ENCODE measurements at places on chromosomes 4 and X. TPM values are rescaled to one million over a fixed set of nuclear protein-coding genes. Genes with fewer than 3 reads are reported as not detected.

DNA sequence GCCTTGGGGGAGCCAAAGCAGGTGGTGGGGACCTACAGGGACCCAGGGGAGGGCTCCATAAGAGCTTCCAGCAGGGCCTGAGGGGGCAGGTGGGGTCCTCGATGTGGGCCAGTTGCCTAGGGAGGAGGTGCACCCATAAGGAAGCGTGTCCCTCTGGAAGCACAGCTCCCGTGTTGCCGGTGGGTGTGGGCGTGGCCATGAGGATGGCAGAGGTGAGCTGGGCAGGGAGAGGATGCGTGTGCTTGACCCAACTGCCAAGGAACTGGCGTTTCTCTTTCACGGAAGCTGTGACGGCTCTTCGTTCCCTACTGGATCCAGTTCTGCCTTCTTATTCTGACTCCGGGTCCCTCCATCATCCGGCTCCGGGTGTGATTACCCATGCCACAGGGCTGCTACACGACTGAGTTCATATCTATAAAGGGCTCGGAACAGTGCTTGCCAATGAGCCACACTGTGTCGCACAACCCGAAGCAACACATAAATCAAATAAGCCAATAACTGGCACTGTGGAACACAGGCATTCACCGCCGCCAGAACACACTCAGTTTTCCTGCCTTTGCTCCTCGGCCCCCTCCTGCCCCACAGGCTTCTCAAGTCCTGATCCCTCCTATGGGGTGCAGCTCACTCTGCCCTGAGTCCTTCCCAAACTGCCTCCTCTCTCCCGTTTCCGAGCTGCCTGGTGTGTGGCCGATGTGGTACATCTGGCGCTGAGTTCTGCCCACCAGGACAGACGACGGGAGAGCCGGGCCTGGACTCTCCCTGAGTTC, 35.5 kb downstream of the RNF212 start:
- no peaks in the 10 kb centered on the region for H3K36me3 ChIP-seq
- H3K4me1 ChIP-seq: peaks cover 6% of the 10 kb centered on the region
- no peak overlapping the region for H3K4me3 ChIP-seq
- no peak overlapping the region for H3K27ac ChIP-seq
- no peak for DNase-seq
- peaks cover 2% of the 10 kb centered on the region for H3K27me3 ChIP-seq

DNA sequence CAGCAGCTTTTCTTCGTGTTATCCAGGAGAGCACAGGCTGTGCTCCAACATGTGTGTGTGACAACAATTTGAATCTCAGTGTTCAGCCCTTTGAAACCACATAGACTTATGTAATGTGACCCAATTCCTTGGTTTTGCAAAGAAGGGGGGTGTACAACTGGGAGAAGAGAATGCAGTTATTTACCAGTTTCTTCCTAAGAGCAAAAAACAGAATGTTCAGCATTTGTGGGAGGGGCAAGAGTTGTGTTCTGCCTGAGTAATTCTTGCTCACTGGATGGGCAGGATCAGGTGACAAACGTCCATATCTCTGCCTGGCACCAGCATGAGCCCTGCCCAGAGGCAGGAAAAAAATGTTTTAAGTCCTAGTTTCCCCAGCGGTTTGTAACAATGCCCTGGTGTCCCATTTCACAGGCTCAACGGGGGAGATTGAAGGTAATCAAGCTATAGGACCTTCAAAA, 72.0 kb downstream of the PRPS1 start:
- no peak overlapping the region for H3K27ac ChIP-seq
- H3K4me1 ChIP-seq: peaks cover 15% of the 10 kb centered on the region
- H3K27me3 ChIP-seq: no peaks in the 10 kb centered on the region
- no peak overlapping the region for H3K4me3 ChIP-seq
- no peaks in the 10 kb centered on the region for H3K36me3 ChIP-seq

The CXorf65 gene
- 25.3 TPM for total RNA-seq

- H3K36me3 ChIP-seq: peaks cover 5% of the 10 kb centered on the region
- no peak overlapping the region for H3K4me3 ChIP-seq
- no peaks in the 10 kb centered on the region for H3K27me3 ChIP-seq
- DNase-seq: no peak
- H3K27ac ChIP-seq: no peak overlapping the region
Measured at GRCh38 chr4:98614094-98614493, 44.3 kb downstream of the TSPAN5 start.

GRCh38 chr4:184573701-184574100, 75.5 kb downstream of the CASP3 start:
- DNase-seq: no peak
- no peak overlapping the region for H3K27ac ChIP-seq

GRCh38 chrX:16946971-16947562, 609 bp downstream of the REPS2 start:
- no peak for DNase-seq
- peaks cover 23% of the 10 kb centered on the region for H3K27me3 ChIP-seq
- peak overlapping the region; percentile 64 for H3K4me3 ChIP-seq
- H3K36me3 ChIP-seq: no peaks in the 10 kb centered on the region
- no peak overlapping the region for H3K27ac ChIP-seq
- peaks cover 3% of the 10 kb centered on the region for H3K4me1 ChIP-seq

The MAGEA12 gene
- total RNA-seq: not detected

GRCh38 chr4:124537971-124538370, 174.6 kb downstream of the ANKRD50 start:
- no peaks in the 10 kb centered on the region for H3K36me3 ChIP-seq
- no peaks in the 10 kb centered on the region for H3K4me1 ChIP-seq
- no peak overlapping the region for H3K4me3 ChIP-seq
- H3K27ac ChIP-seq: no peak overlapping the region

DNA sequence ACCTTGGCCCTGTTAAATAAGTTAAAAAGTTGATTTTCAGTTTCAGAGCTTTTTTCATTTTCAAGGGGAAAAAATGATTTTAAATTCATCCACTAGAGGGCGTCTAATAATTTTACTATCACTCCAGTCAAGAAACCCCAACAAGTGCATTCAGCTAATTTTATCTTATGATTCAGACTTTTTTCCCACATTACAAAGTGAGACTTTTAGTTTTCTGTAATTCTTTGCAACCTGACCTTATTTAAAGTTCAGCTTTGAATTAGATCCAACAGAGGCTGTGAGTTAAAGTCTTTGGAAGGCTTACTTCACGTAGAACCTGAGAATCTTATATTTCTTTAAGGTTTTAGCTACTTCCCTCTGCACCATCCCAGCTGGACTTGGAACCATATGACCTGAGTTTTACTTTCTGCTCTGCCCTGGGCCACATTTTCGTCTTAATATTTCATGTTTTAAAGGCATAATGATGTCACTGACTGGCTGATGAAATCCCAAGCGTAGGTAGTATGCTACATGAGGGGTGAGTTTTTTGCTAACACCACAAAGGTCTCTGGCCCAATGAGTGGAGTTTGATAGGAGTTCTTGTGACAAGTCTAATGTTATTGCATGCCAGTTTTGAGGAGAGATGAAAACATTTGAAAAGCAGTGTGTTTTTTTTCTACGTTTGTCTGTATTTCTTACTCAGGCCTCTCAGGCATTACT, 7.2 kb downstream of the GNRHR start:
- no peak overlapping the region for H3K27ac ChIP-seq
- H3K4me1 ChIP-seq: peaks cover 10% of the 10 kb centered on the region
- H3K4me3 ChIP-seq: no peak overlapping the region
- no peaks in the 10 kb centered on the region for H3K27me3 ChIP-seq

The YY2 gene
- total RNA-seq: 1.5 TPM

DNA sequence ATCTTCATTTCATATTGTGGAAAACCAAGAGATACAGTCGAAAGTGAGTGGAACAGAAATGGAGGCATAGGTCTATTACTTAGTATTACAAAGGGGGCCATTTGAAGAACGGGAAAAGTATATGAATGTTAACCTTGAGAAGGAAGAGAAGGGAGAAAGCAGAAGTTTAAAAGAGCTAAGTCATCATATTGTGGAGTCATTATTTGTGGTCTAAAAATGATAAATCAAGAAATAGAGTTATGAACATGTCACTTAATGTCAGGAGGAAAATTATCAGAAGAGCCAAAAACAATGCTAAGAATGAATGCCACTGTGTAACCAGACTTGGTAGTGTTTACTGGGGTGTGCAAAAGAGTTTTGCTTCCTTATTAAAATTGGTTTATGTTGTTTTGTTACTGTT, 589.5 kb upstream of the LCORL start:
- H3K36me3 ChIP-seq: peaks cover 2% of the 10 kb centered on the region
- no peaks in the 10 kb centered on the region for H3K27me3 ChIP-seq
- DNase-seq: no peak
- no peak overlapping the region for H3K4me3 ChIP-seq
- H3K4me1 ChIP-seq: no peaks in the 10 kb centered on the region

The GLRA3 gene
- not detected for total RNA-seq

DNA sequence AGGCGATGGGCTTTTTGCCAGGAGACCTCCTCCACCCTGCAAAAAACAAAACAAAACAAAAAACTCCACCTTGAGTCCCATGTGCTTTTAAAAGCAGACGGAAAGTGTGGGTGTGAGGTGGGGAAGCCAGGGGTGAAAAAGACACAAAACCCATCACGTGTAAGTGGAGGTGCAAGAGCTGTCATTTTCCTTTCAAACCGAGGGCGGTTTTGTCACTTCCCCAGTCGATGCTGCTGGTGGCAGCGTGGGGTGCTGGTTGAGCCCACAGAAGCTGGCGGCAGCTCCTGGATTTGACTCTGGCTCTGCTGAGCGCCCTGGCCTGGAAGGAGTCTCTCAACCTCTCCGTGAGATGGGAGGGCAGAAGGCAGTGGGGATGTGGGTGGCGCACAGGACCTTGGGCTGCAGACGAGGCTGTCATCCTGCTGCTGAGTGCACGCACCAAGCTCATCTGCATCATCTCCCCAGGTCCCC, 110.0 kb downstream of the PSAPL1 start:
- no peak overlapping the region for H3K4me3 ChIP-seq
- H3K4me1 ChIP-seq: no peaks in the 10 kb centered on the region
- DNase-seq: no peak
- no peak overlapping the region for H3K27ac ChIP-seq
- H3K36me3 ChIP-seq: no peaks in the 10 kb centered on the region

DNA sequence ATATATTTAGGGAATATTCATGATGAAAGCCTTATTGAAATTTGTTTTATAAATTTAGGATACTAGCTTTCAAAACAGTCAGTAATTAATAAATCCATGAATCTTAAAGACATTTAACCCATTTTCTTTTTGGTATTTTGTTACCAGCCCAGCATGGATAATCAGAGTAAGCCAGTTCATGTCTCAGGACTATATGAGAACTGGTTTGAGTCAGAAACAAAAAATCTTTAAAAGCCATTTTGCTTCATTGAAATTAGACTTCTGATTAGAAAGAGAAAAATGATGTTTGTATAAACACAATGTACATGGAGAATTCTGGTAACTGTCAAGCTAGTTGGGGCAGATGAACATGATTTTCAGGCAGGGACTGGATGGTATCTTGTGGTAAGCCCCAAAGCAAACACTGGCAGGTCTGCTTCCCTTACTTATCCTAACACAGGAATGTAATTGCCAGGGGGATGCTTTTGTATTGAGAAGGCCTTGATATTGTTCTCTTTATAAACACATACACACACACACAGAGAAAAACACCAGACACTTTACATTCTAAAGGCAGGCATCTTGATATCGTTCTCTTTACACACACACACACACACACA, 9.4 kb downstream of the ARHGAP10 start:
- H3K4me3 ChIP-seq: no peak overlapping the region
- no peak for DNase-seq
- no peaks in the 10 kb centered on the region for H3K27me3 ChIP-seq
- no peaks in the 10 kb centered on the region for H3K36me3 ChIP-seq

The GAGE13 gene
- total RNA-seq: not detected

DNA sequence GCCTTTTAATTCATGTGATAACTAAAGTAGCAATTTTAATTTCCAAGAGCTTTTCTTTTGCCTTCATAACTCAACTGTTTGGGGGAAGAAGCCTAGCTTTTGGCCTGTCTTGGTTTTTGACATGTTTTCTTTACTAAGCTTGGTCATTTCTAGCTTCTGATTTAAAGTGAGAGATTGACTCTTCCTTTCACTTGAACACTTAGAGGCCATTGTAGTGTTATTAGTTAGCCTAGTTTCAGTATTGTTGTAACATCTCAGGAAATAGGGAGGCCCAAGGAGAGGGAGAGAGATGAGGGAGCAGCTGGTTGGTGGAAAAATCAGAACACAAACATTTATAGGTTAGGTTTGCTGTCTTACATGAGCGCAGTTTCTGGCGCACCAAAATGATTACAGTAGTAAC, 44.8 kb downstream of the DCLK2 start:
- H3K27me3 ChIP-seq: peaks cover 1% of the 10 kb centered on the region
- H3K4me1 ChIP-seq: no peaks in the 10 kb centered on the region
- no peaks in the 10 kb centered on the region for H3K36me3 ChIP-seq
- H3K27ac ChIP-seq: peak overlapping the region; percentile 72
- no peak overlapping the region for H3K4me3 ChIP-seq
- DNase-seq: no peak
